Muscle of arm (tissue), 14 donors: ENCODE measurements at places on chromosomes 1 and 21. TPM values are rescaled to one million over a fixed set of nuclear protein-coding genes. Genes with fewer than 3 reads are reported as not detected.

Gene HEATR1
- polyA plus RNA-seq = 19.5 TPM

Gene BSND
- not detected for polyA plus RNA-seq

Gene ABCA4
- polyA plus RNA-seq = 0.20 TPM

Gene SYT14
- 1.4 TPM for polyA plus RNA-seq

Gene YBX1
- 944 TPM for polyA plus RNA-seq

GRCh38 chr1:222009105-222009730, 267.3 kb upstream of the DUSP10 start:
- DNase-seq = no peak

DNA sequence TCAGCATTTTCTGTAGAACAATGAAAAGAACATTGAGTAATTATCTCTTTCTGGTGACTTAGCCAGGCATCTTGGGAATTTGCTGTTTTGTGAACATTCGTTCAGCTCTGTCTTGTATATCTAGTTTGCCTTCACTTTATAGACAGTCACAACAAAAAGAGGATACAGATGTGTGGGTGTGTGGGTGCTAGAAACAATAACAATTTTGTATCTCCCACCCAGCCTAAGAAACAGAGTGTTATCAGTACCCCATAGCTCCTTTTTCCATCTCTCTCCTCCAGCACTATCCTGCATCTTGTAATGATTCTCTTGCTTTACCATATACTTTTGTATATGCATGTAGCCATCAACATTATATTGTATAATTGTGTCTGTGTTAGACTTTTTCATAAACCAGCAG, 33.0 kb downstream of the AK4 start:
- no peak for DNase-seq

DNA sequence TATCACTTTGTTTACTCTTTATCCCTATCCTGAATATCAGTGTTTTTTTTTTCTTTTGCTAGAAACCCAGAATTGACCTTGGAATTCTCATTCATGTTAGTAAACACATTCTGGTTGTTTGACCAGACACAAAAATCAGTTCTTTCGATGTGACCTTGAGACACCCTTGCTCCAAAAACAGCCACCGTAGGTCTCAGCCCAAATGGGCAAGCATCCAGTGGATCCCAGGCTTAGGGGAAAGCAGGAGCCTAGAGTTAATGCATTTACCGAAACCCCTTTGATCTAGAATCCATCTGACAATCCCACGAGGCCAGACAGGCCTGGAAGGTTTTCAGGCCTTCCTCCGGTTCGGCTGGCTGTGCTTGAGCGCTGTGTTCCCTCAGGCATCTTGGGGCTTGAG, 47.6 kb downstream of the IRF2BP2 start:
- DNase-seq = no peak

DNA sequence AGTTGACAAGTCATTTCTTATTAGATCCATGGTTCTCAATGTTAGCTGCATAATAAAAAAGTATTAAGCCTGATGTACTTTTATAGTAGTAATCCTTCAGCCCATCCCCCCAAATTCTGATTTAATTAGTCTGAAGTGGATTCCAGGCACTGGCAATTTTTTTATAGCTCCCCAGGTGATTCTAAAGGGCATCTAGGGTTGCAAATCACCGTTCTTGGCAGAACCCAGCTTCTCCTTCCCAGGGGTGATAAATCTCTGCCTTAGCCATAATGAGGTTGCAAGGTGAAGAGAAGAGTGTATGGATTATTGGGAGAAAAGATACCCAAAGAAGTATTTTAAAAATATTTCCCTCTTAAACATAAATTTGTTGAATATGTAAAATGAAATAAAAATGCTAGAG, 43.0 kb upstream of the RXRG start:
- DNase-seq = no peak

- DNase-seq = no peak
Observed at GRCh38 chr1:227712648-227713047, 22.5 kb downstream of the JMJD4 start.

- no peak for DNase-seq
Observed at GRCh38 chr21:14842601-14843000, 222.2 kb downstream of the NRIP1 start.

DNA sequence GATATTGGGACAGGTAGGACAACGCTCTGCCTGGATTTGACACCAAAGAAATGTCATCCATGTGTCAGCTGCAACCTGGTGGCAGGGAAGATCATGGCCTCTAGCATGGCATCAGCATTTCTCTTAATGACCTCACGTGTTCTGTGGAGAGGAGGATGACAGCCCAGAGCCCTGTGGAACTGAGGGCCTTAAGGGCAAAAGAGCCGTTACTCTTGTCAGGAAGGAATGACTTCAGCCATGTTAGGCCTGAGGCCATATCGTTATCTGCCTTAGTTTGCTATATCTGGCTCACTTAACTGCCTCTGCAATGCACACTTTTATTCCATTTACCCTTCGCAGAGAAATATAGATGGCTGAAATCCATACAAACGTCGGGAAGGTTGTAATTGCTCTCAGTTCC, 83.2 kb upstream of the PBX1 start:
- DNase-seq = no peak

DNA sequence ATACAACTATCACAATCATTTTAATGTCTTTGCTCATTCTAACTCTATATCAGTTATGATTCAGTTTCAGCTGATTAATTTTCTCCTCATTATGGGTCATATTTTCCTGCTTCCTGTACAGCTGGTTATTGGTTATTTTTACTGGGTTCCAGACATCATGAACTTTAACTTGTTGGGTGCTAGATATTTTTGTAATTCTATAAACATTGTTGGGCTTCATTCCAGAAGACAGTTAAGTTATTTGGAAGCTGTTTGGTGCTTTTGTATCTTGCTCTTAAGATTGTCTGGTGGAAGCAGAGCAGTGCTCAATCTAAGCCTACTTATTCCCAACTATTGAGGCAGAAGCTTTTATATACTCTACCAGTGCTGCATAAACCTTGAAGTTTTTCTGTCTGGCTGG, 34.4 kb upstream of the HFM1 start:
- no peak for DNase-seq

DNA sequence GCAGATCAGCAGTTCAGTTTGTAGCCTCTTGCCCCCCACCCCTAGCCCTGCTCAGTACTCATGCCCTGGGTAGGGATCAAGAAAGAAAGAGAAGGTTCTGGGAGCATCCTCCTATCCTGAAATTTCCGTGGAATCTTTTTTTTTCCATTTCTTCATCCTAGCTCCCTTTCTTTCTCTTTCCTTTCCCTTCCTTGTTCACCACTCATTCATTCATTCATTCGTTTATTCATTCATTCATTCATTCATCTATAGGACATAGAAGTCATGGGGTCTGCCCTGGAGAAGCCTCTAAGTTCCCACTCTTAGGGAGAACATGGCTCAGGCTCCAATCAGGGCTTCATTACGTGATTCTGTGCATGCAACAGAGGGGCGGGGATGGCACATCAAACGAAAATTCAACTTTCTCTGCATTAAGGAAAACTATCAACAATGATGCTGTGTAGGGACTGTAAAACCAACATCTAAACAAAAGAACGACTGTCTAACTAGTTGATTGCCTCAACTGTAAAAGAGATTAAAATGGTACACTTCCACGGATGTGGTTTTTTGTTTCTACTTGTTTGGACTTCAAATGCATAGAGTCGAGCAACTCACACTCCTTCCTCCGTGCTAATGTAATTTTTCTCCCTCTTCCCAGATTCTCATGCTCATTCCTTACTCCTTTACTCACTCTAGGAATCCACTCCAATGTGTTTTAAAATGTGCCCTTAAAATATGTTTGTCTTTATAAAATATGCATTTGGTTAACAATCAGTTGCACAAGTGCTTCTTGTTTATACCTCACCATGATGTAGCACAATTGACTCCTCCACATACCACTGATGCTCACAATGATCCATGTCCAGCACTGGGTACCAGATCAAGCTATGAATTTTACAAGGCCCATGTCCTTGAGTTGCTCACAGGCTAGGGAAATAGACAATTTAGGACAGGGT, 101.2 kb upstream of the SLC2A1 start:
- no peak for DNase-seq

GRCh38 chr1:19730793-19731192, 66.1 kb downstream of the HTR6 start:
- DNase-seq = no peak

DNA sequence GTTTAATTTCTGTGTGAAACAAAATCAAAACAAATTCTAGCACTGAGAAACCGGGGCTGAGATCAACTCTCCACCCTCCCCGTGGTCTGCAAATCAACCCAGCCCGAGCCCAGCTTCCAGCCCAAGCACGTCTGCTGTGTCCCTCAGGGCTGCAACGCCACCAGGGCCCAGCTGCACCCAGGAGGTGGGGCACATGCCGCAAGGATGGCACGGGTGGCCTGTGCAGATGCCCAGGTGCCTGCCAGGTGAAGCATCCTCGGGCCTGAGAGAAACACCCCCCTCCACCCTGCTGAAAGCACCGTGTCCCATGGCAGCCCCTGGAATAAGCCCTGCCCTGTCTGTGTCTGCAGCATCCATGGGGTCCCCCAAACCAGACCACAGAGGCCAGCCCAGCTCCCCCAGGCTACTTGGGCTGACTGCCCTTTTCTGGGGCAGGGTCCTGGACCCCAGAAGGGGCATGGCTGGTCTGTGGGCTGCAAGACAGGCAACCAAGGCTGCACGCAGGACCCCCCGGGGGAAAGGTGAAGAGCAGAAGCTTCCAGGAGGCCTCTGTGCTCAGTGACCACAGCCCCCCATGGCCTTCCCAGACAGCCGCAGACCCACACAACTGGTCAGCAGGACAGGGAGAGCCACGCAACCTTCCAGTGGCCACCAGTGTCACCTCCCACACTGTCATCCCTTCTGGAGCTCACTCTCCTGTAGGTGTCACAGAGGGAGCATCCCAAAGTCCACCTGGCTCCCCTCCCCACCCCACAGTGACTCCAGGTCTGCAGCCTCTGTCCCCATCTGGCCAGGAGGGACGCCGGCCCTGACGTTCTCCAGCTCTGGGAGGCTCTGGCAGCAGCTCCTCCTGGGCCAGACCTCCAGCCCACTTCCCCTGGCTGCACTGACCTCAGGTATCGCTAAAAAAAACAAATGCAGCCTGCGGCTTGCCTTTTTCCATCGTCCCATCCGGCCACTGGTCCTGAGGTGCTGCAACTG, 7.7 kb downstream of the WNT9A start:
- DNase-seq = no peak

DNA sequence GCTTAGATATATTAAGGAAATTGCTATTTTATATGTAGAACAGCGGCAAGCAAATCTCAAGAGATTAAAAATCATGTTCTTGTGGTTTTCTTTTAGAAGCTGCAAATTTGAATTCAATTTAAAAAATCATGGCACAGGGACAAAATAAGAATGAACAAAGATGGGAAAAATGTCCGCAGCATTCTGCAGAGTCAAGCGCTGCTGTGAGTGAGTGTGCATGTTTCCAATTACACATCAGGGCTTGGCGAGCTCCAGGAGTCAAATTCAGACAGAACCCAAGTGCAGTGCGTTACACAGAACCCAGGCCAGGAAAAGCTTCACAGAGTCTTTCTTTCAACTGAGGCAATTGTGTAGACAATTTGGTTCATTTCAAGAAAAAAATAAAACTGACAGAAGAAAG, 33.3 kb upstream of the ERG start:
- peak; percentile 82 for DNase-seq

GRCh38 chr1:100523038-100523652, 14.8 kb upstream of the GPR88 start:
- DNase-seq = no peak

- no peak for DNase-seq
Observed at GRCh38 chr1:212260557-212261355, 24.5 kb upstream of the PPP2R5A start.

GRCh38 chr1:16351456-16351993, 755 bp downstream of the FBXO42 start:
- DNase-seq = peak; percentile 45

DNA sequence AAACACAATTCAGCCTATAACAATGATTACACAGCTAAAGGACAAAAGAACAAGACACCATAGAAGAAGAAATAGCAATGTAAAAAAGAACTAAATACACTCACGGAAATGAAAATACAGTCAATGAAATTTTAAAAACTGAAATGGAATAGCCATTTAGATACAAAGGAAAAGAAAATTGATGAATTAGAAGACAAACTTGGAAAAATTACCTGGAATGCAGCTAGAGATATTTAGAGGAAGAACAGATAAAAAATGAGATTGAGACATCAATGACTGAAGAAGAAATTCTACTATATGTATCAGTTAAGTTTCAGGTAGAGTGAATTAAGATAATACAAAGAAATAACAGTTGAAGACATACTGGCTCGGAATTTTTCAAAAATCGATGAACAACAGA, 430.4 kb upstream of the NR5A2 start:
- no peak for DNase-seq

GRCh38 chr1:199067483-199067882, 428.6 kb downstream of the PTPRC start:
- DNase-seq = no peak

DNA sequence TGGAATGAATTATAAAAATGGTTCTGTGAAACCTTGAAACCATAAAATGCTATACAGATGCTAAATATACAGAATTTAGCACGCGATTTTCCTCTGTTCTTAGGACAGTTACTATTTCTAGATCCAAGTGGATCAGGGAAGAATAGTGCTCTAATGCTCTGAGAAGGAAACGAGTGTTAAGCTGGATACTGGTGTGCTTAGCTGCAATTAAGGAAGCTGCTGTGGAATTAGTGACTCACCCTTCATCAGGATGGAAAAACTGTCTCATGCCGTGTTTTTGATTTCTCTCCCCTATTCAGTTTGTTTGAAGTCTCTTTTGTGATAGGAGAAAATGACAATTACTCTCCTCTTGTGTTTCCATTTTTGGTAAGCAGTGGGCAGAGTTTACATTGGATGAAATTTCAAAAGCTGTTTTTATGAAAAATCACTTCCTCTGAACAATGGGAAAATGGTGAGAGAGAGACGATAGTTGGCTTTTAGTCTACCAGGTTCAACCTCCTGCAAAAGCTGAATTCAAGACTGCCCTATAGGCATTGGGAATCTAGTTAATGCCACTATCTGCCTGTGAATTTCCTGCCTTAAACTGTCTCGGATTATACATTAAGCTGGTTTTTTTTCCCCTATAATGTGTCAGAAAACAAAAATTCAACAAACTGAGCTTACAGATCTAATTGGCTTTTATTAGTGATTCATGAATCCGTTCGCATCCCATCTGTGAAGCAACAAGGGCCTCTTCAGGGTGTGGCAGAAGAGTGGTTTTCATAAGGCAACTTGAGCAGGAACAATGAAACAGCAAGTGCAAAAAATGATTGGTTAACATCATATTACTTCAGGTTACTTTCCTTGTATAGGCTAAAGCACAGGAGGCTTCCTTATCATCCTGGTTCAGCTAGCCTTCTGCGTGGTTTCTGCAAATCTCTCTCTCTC, 179.8 kb downstream of the ST6GALNAC3 start:
- DNase-seq = peak; percentile 58

- no peak for DNase-seq
Observed at GRCh38 chr1:198845851-198846250, 207.0 kb downstream of the PTPRC start.

- no peak for DNase-seq
Observed at GRCh38 chr1:157115429-157115838, 15.8 kb upstream of the ETV3L start.

DNA sequence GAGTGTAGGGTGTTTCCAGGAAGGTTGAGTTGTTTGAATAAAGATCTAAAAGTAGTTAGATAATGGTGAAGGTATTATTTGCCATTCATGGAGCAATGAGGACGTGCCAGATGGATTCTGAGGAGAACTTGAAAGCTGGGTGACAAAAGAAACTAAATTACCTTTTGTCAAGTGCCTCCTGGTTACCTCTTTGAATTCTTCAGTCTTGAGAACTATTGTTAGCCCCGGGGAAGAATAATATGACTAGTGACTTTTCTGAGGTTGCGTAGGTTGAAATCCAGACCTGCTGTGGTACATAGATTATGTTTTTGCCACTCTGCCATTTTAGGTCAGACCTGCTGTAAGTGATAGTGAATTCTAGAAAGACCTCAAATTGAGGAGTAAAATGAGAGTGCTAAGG, 11.5 kb downstream of the LAMC1 start:
- DNase-seq = no peak
